ENCODE measurements at places on chromosomes 2 and 18.

GRCh38 chr2:182521453-182522404 lies 94.9 kb upstream of the PDE1A start:
- DNase-seq = no peak

DNA sequence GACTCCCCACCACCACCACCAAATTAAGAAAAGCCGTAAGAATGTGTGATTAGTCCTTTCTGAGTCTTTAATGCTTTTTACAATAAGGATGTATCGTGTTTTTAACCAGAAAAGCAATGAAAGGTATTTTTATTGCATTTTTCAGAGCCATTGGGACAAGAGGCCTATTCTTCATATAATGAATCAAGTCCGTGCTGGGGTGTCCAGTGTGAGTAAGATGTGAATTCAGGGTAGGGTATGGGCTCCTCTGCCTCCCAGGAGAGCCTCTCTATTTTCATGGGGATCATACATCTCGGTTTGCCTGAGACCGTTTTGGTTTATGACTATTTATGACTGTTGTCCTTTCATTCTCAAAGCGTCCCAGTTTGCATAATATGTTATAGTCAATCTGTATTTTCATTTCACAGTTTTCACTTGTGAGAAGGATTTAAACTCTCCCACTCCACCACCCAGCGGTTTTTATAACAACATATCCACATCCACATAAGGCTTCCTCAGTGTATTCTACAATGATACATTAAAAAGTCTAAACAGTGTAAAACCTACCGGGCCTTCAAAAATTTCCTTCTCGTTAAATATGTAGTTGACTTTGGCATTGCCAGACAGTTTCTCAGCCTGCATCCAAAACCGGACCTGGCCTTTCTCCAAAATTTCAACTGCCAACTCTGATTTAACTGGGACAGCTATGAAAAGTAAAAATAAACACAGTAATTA lies 80.8 kb upstream of the LPIN2 start:
- no peak for DNase-seq

DNA sequence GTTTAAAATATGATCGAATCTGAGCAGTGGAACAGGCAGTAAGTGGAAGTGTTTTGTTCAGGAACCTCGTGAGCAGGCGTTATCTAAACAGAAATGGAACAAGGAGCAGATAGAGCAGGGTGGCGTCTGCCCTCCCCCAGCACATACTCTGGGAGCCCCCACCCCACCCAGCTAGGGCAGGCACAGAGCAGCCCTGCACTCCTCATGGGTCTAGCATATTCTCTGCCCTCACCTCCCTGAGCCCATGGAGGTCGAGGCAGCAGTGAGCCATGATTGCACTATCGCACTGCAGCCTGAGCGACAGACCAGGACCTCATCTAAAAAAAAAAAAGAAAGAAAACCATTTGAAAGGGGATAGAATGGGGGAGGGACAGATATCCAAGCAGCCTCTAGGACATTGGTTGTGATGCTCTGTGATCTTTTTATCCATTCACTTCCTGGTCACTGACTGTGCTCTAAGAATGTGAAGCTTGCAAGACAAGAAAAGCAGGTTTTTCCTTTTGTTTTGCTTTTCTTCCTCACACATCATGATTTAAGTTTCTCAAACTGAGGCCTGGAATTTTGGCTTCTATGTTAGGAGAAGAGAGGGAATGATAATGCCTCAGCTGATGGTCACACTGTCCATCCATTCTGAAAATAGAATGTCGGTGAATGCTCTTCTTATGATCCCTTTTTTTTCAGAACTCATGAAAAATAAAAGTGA lies 3.1 kb downstream of the MLPH start:
- no peak for DNase-seq

- DNase-seq = no peak
Observed at GRCh38 chr2:46131-46470, 204 bp downstream of the FAM110C start.

DNA sequence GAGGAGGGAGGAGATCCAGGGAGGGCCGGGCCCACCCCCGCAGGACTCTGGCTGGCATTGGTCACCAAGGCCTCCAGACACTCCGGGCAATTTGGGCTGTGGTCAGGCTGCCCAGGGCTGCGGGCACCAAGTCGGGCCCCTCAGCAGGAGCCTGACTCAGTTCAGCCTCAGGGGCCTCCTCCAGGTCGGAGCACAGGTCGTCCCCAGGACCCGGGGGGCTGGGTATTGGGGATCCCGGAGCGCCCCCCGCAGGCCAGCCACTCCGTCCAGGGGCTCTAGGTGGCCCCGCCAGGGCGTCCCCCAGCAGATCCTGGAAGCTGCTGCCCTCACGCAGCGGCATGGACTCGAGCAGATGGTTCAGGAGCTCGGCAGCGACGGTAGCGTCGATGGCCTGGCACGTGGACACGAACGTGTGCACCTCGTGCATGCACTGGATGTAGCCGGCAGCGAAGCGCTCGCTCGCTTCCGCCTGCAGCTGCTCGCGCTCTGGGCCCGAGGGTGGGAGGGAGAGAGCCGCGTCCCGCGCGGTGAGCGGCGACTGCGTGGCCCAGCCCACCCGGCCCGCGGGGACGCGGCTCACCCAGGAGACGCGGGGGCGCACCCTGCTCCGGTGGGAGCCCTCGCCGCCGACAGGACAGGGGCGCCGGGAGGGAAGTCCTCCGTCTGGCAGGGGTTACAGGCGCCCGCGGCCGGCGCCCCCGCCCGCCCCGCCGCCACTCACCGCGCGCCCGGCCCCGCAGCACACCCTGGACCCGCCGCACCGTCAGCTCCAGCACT lies 884 bp downstream of the HES6 start:
- DNase-seq = no peak

All from AG20443 (cell line).